Nephron progenitor cell (in vitro differentiated cells): ENCODE measurements at places on chromosomes 6 and 20.

- no peak for DNase-seq
These were observed 77.2 kb upstream of the BHLHE23 start for GRCh38 chr20:63083831-63084562.

DNA sequence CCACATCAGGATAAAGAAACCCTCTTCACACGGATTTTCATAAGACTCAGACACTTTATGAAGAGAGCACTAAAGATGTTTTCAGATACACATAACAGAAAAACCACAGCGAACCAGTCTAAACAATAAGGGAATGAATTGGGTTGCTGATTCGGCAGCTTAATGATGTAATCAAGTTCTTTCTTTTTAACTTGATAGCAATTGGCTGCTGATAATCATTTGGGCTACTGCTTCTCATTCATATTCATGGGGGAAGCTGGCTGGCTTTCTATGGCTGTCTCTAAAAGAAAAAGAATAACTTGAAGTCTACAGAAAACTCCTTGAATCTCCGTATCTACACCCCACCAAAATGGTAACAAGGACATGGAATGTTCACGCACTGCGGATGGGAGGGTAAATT, 20.0 kb upstream of the TMEM181 start:
- DNase-seq, result no peak

DNA sequence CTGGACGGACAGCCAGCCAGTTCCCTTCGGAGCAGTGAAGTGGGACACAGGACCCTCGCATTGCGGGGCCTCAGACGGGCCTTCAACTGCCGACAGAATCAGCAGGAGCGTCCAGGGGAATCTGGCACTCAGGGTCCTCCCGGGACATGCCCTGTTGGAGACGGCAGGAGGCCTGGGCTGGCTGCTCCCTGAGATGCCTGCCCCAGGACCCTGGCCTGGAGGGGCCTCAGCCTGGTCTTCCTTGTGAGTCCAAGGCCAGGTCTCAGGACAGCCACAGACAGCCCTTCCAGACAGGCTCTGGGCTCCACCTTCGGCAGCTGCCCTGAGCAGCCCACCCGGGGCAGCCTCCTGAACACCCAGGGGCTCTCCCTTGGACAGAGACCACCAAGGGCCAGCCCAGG, 14.6 kb upstream of the HELZ2 start:
- DNase-seq, result no peak

DNA sequence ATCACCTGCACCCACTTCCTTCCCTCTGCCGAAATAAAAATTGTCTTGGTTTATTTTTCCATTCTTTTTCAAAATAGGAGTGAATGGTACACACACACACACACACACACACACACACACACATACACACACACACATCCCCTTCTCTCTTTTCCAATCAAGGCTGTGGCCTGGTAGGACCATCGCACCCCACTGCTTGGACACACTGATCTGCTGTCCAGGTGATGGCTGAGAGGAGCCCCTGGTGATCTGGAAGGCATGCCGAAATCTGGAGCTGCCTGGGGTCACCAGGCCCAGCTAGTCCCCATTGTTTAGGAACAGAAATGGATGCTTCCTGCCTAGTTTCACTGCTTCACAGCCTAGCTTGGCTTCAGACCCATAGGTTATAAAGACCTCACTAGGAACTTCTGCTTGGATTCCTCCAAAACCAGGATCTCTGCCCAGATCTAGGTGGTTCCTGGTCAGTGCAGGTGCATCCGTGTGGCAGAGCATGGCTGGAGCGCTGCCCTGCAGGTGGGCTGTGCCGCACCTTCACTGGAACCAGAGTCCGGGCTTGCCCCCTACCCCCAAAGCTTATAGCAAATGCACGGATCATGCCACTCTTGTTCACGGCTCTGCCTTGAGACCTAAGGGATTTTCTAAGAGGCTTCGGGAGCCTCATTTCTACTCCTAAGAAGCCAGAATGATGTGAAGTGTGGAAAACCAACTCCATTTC, 42.9 kb upstream of the DACT2 start:
- no peak for DNase-seq

DNA sequence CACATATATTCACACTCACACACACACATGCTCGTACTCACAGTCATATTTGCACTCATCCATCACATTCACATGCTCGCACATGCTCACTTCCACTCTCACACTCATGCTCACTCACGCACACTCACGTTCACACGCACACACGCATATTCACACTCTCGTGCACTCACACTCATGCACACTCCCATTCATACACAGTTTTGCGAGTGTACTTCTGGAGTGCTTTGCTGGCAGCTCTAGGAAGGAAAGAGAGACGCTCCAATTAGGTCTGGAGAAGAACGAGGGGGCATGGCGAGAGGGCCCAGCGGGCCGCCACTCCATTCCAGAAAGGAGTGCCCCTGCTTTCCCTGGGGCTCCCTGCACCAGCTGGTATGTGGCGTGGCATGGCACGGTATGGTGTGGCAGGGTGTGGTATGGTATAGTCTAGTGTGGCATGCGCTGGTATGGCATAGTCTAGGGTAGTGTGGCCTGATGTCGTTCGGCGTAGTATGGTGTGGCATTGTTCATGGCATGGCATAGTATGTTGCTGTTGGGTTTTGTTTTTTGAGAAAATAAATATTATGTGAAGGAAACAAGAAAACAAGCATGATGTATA, 216.8 kb upstream of the CDYL start:
- no peak for DNase-seq

DNA sequence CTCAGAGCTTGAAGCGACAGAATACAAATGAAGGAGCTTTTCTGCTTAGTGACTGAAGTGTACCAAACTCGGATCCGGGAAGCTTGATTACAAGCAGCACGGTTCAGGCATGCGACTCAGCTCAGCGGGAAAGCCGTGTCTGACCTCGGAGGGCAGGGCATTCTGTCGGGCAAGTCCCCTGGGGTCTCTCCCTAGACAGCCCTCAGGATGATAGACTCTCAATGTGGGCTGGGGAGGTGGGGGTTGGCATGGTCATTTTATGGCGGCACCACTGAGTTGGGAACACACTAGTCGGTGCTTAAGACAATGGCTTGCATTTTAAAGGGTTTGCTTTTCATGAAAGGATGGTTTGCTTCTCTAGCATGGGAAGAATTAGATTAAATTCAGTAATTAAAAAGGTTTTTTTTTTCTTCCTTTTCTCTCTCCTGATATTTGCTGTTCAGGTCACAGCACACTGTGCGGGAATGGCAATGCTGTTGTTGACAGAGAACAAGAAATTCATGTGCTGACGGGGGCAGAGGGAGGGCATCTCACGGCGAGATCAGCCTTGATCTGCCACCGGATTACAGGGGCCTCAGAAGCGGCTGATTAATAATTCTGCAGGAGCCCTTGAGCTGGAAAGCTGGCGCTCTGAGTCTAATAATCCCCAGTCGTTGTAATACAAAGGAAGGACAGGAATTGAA, 80.7 kb upstream of the TRAF3IP2 start:
- peak; percentile 73 for DNase-seq

- no peak for DNase-seq
These were observed 24.1 kb downstream of the HLA-B start for GRCh38 chr6:31332637-31333602.

DNA sequence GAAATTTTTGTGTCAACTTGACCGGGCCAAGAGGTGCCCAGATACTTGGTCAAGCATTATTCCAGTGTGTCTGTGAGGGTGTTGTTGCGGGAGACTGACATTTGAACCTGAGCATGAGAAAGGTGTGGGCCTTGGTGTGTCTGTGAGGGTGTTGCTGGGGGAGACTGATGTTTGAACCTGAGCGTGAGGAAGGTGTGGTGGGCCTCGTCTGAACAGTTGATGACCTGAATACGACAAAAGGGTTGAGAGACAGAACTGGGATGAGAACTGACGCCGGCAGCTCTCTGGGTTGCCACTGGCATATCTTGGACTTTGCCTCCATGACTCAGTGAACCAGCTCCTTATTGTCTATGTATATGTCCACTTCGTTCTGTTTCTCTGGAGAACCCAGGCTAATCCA, 240.5 kb downstream of the ERMARD start:
- no peak for DNase-seq

GRCh38 chr20:49942303-49942702, 6.1 kb downstream of the RNF114 start:
- DNase-seq, result no peak

DNA sequence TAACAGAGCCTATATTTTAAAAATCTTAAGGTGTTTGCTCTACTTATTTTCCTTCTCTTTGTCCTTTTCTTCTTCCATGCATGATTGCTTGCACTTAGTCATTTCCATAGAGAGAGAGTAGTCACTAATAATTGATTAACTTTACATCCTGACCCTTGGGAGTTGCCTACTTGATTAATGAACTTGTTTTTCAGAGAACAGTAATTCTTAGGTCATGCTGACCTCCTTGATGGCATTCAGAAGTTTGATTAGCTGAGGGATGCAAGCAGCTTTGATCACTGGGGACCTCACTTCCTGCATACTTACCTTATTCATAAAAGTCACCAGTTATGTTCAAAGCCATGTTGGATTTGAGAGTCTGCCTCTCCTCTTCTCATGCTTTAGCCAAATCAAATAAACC, 715.6 kb upstream of the ID4 start:
- DNase-seq, result no peak

DNA sequence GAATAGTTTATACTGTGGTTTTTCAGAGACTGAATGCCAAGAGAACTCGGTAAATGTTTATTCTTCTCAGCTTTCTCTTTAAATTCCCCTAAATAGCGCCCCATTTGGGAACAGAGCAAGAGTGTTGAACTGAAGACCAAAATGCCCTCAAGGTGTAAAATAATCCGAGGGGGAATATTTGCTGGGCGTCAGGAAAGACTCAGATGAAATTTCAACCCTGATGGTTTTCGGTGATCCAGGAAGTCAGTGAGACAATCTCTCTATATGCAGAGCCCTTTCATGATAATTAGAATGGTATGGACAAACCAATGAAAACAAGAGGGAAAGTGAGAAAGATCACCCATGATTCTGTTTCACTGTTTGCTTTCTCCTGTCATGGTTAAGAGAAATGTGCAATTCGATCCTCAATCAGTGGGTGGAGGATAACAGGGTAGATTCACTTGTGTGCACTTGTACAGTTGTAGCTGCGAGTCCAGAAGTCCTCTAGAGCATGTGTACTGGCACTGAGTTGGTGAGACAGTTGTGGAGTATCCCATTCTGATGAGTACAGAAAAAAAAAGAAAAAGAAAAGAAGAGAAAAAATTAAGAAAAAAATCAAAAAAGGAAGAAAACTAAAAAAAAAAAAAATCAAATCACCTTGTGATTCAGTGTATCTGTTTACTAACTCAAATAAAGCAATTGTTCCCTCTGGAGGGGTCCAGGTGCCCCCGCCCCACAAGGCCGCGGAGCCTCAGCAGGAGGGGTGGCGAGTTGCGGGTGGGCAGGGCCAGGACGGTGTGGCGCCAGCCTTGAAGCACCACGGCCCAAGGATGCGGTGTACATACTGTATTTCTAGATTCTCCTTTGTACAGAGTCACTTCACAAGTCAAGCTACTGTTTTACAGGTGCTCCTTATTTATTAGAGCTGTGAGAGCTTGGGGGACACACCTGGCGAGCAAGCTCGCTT, 164.9 kb downstream of the SCML4 start:
- DNase-seq, result no peak

DNA sequence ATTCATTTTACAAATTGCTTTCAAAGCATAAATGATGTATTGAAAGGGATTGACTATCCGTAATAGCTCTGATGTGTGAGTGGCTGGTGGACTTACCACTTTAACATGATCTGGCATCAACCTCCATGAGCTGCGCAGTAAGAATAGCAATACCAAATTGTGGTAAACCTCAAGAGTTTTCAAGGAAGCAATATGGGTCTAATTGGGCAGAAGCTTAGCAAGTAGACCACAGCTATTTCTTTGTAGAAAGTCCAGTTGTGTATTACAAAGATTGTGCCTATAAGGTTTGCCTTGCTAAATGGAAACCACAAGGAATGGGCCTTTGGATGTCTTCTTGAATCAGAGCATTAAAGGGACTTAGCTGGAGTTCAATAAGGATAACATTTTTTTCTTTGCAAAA, 736.6 kb downstream of the KIF16B start:
- no peak for DNase-seq

GRCh38 chr6:551829-552350, 105.0 kb downstream of the HUS1B start:
- no peak for DNase-seq

GRCh38 chr6:13147376-13147775, 181.0 kb downstream of the TBC1D7 start:
- DNase-seq, result no peak

DNA sequence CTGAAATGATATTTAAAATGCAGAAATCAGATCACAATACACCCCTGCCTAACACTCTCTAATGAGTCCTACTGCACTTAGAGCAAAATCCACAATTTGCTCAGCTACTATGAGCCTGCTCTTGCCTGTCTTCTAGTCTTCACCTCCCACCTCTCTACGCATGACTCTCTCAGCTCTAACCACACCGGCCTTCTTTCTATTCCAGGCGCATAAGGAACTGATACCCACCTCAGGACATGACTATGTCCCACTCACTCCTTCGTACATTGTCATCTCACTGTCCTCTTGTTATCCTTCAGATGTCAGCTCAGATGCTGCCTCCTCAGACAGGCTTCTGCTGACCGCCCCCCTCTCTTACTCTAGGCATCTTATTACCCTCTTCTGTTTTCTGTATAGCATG, 201.0 kb upstream of the FLRT3 start:
- DNase-seq, result no peak

DNA sequence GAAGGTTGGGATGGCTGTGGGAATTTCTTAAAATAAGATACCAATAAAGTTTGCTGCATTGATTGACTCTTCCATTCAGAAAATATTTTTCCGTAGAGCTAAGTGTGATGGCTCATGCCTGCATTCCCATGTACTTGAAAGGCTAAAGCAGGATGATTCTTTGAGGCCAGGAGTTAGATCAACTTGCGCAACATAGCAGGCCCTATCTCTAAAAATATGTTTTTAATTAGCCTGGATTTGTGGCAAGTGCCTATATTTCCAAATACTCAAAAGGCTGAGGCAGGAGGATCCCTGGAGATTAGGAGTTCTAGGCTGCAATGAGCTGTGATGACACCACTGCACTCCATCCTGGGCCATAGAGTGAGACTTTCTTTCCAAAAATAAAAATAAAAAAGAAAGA, 431.2 kb upstream of the PTCHD4 start:
- no peak for DNase-seq

DNA sequence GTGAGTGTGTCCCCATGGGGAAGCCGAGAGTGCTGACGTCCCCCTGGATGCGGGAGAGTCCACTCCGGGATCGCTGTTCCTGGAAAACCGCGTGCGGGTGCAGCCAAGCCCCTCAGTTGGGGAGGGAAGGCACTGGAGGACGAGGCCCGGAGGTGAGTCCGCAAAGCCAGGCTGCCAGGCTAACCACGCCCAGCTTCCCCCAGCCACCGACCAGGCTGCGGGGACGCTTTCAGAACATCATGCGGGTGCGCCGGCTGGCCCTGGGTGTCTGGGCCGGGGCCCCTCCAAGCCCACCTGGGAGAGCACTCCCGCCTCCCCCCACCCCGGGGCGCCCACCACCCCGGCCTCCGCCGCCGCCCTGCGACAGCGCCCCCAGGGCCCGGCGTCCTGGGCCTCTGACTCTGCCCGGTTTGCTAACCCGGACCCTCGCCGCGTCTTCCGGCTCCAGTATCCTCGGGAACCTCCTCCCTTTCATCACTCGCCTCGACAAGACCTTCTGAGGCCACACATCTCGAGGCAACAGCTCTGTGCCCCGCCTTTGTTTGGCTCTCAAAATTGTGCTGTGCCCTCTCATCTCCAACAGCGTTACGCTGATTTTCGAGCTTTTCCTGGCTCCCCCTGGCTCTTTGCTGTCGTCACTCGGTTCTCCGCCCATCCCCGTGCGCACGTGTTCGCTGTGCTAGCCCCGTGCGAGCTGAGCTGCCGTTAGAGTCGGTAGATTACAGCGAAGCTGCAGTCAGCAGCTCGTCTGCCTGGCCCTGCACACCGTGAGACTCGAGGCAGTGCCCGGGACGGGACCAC, 47.1 kb upstream of the ENTPD6 start:
- DNase-seq, result no peak

GRCh38 chr6:48928937-48929336, 534.1 kb downstream of the MMUT start:
- DNase-seq, result no peak
